ENCODE measurements at places on chromosomes 16 and 17. TPM values are rescaled to one million over a fixed set of nuclear protein-coding genes. Genes with fewer than 3 reads are reported as not detected.

DNA sequence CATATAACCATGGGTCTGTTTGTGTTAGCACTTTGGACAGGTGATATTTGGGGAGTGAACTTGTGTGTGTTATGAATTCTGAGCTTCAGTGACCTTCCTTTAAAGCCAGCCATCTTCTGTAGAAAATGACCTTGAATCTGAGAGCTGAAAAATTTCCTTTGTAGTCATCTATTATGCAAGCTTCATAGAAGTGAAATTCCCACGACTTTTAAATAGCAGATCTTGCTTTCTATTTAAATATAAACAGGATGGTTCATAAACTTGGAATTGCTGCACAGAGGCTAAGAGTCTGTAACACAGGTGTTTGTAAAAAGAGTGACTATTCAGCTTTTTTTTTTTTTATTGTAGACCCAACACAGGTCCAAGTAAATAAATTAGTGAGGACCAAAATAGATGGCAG is 85.5 kb downstream of the MARCHF10 start:
- no peak overlapping the region for H3K4me3 ChIP-seq
- H3K36me3 ChIP-seq, result no peaks in the 10 kb centered on the region
- H3K27me3 ChIP-seq, result no peaks in the 10 kb centered on the region
- peaks cover 7% of the 10 kb centered on the region for H3K4me1 ChIP-seq
- no peak overlapping the region for H3K27ac ChIP-seq

DNA sequence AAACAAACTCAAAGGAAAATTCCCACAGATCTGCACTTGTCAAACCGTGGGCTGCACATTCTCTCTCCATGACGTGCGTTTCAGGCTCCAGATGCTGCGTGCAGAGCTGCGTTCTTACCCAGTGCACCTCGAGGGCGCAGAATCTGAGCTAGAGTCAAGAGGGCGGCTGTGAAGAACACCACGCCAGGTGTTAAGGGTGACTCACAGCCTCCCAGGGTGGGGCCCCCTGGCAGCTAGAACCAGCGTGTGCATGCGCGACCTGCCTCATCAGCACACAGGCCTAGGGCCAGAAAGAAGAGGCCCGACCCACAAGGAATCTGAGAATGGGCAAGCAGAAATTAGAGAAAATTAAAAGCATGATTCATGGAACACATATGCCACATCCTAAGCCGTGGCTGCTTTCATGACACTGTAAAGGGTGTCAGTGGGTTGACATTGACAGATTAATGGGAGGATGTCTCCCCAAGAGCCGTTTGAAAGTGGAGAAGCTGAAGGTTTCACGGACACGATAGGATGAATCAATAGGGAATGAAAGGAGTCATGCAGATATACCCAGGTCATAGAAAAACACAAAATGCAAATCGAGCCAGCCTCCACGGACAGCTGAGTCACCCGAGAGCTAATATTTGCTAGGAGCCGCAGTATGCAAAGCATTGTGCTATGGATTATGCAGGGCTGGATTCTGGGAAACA is 29.0 kb downstream of the MARCHF10 start:
- no peak overlapping the region for H3K27ac ChIP-seq
- no peak for DNase-seq
- no peaks in the 10 kb centered on the region for H3K36me3 ChIP-seq
- H3K4me3 ChIP-seq, result no peak overlapping the region
- H3K27me3 ChIP-seq, result no peaks in the 10 kb centered on the region
- H3K4me1 ChIP-seq, result peaks cover 9% of the 10 kb centered on the region

GRCh38 chr17:69857412-69857835 is 217.6 kb upstream of the KCNJ16 start:
- H3K36me3 ChIP-seq, result no peaks in the 10 kb centered on the region
- DNase-seq, result peak; percentile 69

DNA sequence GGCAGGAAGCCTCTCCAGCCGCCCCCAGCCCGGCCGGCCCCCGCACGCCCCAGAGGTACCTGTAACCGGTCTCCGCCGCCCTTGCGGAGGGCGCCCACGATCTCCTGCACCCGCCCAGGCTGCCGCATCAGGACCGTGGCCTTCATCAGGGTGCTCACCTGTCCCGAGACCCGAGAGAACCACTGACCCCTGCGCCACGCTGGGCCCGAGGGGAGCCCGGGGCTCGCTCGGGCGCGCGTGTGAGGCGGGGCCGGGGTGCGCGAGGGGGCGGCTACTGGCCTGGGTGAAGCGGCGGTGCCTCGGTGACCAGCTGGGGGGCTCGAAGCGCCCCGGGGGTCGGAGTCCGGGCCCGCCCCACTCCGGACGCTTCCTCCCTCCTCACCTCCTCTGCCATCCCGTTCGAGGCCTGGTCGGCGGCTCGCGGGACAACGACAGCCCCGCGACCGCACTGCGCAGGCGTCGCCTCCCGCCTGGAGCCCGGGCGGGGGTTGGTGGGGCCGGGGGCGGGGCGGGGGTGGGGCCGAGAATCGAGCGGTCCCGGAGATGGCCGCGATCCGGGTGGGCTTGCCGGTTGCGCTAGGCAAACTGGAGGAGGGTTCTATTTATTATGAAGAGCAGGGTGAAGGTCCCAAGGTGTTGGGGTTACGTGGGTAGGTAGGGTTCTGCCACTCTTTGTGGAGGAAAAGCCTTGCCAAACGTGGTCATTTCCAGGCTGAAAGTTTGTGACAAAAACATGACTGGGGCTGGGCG is at the start of gene NT5C3B:
Gene NT5C3B (minus strand): TSS at position 433 of the 750 bp plus-strand sequence. CDS start 39 bp downstream, at position 394.
- DNase-seq, result peak; percentile 59
- peak within 1 kb of the TSS; percentile 29 for H3K27ac ChIP-seq
- peaks cover 20% of the 10 kb centered on the region for H3K36me3 ChIP-seq
- peak within 1 kb of the TSS; percentile 92 for H3K4me3 ChIP-seq
- H3K27me3 ChIP-seq, result no peaks in the 10 kb centered on the region

DNA sequence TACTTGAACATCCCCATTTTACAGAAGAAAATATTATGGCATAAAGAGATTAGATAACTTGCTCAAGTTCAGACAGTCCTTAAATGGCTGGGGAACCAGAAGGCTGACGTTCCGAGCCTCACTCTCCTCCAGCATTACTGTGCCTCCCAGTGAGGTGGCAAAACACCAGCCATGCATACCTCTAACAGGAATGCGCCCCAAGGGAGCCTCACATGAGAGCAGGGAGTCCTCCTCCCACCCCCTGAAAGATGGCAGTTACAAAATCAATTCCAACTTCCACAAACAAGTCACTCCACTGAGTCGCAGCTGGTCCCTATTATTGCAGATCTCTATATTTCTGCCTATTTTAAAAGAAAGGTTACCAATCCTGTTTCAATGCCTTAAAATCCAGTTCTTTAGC is 55.5 kb downstream of the ANKFY1 start:
- peaks cover 62% of the 10 kb centered on the region for H3K36me3 ChIP-seq
- H3K27me3 ChIP-seq, result no peaks in the 10 kb centered on the region
- no peak overlapping the region for H3K27ac ChIP-seq
- no peak overlapping the region for H3K4me3 ChIP-seq
- no peak for DNase-seq

DNA sequence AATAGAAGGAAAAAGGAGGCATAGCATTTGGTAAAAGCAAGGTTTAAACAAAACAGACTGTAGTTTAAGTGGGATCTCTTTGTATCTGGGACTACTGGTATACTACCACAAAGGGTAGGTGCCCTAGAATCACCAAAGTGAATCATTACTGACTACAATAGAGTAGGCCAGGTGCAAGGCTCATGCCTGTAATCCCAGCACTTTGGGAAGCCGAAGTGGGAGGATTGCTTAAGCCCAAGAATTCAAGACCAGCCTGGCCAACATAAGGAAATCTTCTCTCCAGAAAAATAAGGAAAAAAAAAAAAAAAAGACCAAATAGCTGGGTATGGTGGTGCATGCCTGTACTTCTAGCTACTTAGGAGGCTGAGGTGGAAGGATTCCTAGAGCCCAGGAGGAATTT is 60.8 kb upstream of the CORO6 start:
- no peak overlapping the region for H3K4me3 ChIP-seq
- no peak for DNase-seq
- no peak overlapping the region for H3K27ac ChIP-seq
- H3K4me1 ChIP-seq, result peaks cover 3% of the 10 kb centered on the region
- H3K36me3 ChIP-seq, result peaks cover 4% of the 10 kb centered on the region

- no peak overlapping the region for H3K4me3 ChIP-seq
- no peaks in the 10 kb centered on the region for H3K36me3 ChIP-seq
- no peak overlapping the region for H3K27ac ChIP-seq
- peak; percentile 88 for DNase-seq
- H3K4me1 ChIP-seq, result peaks cover 15% of the 10 kb centered on the region
Measured at GRCh38 chr17:59513934-59514841, 51.2 kb upstream of the DHX40 start.

GRCh38 chr17:75064040-75064439 is 17.0 kb downstream of the KCTD2 start:
- H3K27ac ChIP-seq, result no peak overlapping the region
- H3K4me1 ChIP-seq, result no peaks in the 10 kb centered on the region
- H3K4me3 ChIP-seq, result no peak overlapping the region
- no peaks in the 10 kb centered on the region for H3K27me3 ChIP-seq

DNA sequence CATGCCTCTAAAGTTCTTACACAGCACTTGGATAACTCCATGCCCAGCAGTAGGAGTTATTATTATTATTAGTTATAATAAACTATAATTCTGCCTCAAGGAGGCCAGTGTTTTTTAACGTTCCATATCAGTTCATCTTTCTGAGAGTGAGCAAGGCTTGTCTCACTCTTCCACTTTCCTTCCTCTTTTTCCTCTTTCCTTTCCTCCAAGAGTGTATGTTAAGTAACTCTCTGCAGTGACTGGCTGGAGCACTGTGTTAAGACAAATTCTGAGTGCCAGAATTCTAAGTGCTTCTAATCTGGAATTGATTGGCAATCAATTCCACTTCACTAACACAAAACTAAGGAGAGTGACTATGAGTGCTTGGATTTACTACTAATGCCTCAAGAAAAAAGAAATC is 16.4 kb downstream of the CLEC19A start:
- no peak for DNase-seq
- no peaks in the 10 kb centered on the region for H3K36me3 ChIP-seq
- H3K27me3 ChIP-seq, result peaks cover 4% of the 10 kb centered on the region
- no peak overlapping the region for H3K4me3 ChIP-seq
- H3K27ac ChIP-seq, result no peak overlapping the region
- H3K4me1 ChIP-seq, result no peaks in the 10 kb centered on the region

DNA sequence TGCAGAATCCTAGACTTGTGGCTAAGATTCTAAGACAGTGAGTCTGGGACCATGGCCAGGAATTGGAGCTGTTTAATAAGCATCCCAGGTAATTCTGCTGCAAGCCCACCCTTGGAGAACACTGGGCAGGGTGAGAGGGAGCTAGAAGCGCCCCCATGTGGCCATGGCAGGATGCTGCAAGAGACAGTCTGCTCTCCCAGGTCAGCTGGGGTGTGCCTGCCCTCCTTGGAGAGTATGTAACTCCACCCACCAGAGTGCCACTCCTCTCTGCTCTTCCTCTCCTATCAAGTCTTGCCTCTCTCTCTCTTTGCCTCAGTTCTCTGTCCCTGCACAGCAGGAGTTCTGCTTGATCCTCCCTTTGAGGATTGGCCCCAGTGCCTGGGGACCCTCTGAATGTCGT is 14.9 kb downstream of the RCVRN start:
- no peaks in the 10 kb centered on the region for H3K27me3 ChIP-seq
- peaks cover 19% of the 10 kb centered on the region for H3K4me1 ChIP-seq
- H3K36me3 ChIP-seq, result no peaks in the 10 kb centered on the region
- DNase-seq, result no peak
- H3K4me3 ChIP-seq, result no peak overlapping the region

GRCh38 chr17:68102318-68102758 is 66.8 kb downstream of the KPNA2 start:
- H3K4me1 ChIP-seq, result peaks cover 9% of the 10 kb centered on the region
- peak; percentile 31 for DNase-seq
- peak overlapping the region; percentile 60 for H3K4me3 ChIP-seq
- no peak overlapping the region for H3K27ac ChIP-seq
- H3K36me3 ChIP-seq, result peaks cover 11% of the 10 kb centered on the region

GRCh38 chr17:82021900-82022309 is 773 bp downstream of the CENPX start:
- H3K4me1 ChIP-seq, result peaks cover 33% of the 10 kb centered on the region
- H3K36me3 ChIP-seq, result peaks cover 37% of the 10 kb centered on the region
- DNase-seq, result no peak
- peak overlapping the region; percentile 92 for H3K4me3 ChIP-seq
- H3K27me3 ChIP-seq, result no peaks in the 10 kb centered on the region

The TMC8 gene
- total RNA-seq, result not detected

The TBC1D3G gene
- not detected for total RNA-seq

The GJC1 gene
- total RNA-seq, result 36.4 TPM

The ITGAE gene
- 19.0 TPM for total RNA-seq

The PYY gene
- not detected for total RNA-seq

The LDHD gene
- 0.24 TPM for total RNA-seq

The MYH13 gene
- not detected for total RNA-seq

The INTS2 gene
- total RNA-seq, result 22.3 TPM
